ENCODE measurements at places on chromosomes 12 and 14. TPM values are rescaled to one million over a fixed set of nuclear protein-coding genes. Genes with fewer than 3 reads are reported as not detected.

DNA sequence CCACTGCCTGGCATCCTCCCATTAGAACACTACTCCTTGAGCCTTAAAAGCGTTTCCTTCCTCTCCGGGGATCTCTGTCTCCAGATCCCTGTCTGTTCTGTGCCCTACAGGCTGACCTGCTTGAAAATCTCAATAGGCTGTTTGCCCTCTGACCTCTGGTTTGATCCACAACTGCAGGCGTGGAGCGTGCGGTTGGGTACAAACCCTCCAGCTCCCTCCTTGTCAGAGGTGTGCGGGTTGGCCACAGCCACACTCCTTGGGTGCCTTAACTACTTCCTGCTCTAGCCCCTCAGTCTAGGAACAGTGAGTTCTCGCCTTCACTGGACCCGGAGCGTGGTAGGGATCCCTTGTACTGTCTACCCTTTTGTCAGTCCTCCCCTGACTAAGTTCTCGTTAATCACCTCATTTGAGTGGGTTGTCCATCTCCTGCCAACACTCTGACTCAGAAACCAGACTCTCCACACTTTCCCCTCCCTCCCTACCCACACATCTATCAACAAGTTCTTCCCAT lies 33.1 kb downstream of the CMKLR1 start:
- no peak overlapping the region for H3K4me3 ChIP-seq
- peak overlapping the region; percentile 59 for H3K27ac ChIP-seq
- no peaks in the 10 kb centered on the region for H3K36me3 ChIP-seq
- H3K27me3 ChIP-seq: peaks cover 10% of the 10 kb centered on the region

GRCh38 chr14:54219261-54220070 lies 177.3 kb upstream of the CDKN3 start:
- no peak for DNase-seq
- no peak overlapping the region for H3K4me3 ChIP-seq
- peaks cover 6% of the 10 kb centered on the region for H3K4me1 ChIP-seq
- no peaks in the 10 kb centered on the region for H3K36me3 ChIP-seq
- H3K27me3 ChIP-seq: peaks cover 85% of the 10 kb centered on the region
- no peak overlapping the region for H3K27ac ChIP-seq

DNA sequence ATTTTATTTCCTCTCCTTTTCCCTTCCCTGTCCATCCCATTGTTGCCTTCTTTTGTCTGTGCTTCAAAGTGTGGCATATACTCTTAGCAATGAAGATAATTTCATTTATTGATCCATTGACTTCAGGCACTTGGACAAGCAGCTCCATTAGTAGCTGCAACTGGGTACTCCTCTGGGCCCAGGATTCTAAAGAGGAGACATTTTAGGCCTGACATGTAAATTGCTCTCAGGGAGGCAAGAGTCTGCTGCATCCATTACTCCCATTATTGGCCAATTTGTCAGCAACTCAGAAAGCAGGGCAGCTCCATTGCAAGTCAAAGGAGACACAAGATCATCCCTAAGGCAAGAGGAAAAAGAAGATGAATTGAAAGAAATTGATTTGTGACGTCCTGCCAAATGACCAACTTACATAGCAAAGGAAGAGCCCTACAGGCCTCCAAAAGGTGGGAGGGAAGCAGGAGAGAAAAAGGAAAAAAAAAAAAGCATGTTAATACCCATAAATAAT lies 1094.1 kb upstream of the FLRT2 start:
- H3K27me3 ChIP-seq: no peaks in the 10 kb centered on the region
- H3K27ac ChIP-seq: no peak overlapping the region
- H3K36me3 ChIP-seq: no peaks in the 10 kb centered on the region

DNA sequence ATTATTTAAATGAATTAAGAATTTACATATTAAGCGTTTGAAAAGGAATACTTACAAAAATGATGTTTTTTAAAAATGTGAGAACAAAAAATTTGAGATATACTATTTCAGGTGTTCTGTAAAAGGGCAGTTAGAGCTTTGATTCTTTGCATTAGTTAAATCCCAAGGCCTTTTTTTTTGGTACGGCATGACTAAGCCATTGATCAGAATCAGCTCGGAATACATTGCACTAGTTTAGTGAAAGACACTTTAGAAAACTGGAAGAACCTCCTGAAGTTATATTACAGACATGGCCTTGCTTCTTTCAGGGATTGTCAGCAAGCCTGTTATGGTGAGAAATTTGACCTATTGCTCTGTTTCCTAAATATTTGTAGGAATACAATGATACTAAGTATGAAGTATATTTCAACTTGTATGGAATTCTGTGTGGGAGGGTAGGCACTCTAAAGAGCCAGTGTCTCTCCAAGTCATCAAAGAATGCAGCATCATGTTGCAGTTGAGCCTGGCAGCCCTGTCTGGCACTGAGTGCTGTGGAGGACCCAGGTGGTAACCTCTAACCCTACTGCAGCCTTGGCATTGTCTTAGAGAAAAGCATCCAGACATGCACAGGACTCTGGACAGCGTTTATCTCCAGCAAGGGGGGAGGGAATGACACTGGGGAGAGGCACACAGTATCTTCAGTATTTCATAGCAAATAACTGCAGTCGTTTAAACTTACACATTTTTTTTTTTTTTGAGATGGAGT lies 1.5 kb downstream of the KLC1 start:
- peaks cover 9% of the 10 kb centered on the region for H3K36me3 ChIP-seq
- H3K4me1 ChIP-seq: peaks cover 44% of the 10 kb centered on the region
- peak overlapping the region; percentile 86 for H3K4me3 ChIP-seq
- DNase-seq: no peak
- H3K27me3 ChIP-seq: no peaks in the 10 kb centered on the region
- H3K27ac ChIP-seq: peak overlapping the region; percentile 40

DNA sequence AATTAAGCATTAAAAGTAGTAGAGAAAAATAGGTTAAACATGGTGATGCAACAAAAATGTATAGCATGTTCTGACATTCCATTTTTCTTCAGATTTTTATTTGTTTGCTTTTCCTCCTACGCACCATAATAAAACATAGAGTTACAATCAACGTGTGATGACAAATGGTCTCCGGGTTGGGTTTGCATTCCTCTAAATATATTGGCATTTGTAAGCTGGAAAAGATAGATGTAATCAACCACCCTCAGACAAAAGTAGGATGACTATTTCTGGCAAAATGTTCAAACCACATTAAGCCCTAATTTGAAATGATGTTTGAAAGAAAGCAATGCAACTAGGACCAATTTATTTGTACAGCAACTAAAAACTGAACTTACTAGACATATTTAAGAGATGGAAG lies 58.4 kb downstream of the SLC25A21 start:
- no peak for DNase-seq
- H3K4me3 ChIP-seq: no peak overlapping the region
- no peaks in the 10 kb centered on the region for H3K4me1 ChIP-seq
- no peaks in the 10 kb centered on the region for H3K27me3 ChIP-seq
- no peak overlapping the region for H3K27ac ChIP-seq
- H3K36me3 ChIP-seq: no peaks in the 10 kb centered on the region

GRCh38 chr12:95738024-95738611 lies 52.4 kb downstream of the NTN4 start:
- H3K36me3 ChIP-seq: no peaks in the 10 kb centered on the region
- H3K4me3 ChIP-seq: no peak overlapping the region
- no peak overlapping the region for H3K27ac ChIP-seq
- H3K27me3 ChIP-seq: peaks cover 7% of the 10 kb centered on the region
- no peak for DNase-seq

GRCh38 chr12:108886873-108887629 lies 7.2 kb downstream of the DAO start:
- H3K4me1 ChIP-seq: peaks cover 5% of the 10 kb centered on the region
- peaks cover 6% of the 10 kb centered on the region for H3K27me3 ChIP-seq
- no peak overlapping the region for H3K27ac ChIP-seq
- no peak overlapping the region for H3K4me3 ChIP-seq
- no peaks in the 10 kb centered on the region for H3K36me3 ChIP-seq

DNA sequence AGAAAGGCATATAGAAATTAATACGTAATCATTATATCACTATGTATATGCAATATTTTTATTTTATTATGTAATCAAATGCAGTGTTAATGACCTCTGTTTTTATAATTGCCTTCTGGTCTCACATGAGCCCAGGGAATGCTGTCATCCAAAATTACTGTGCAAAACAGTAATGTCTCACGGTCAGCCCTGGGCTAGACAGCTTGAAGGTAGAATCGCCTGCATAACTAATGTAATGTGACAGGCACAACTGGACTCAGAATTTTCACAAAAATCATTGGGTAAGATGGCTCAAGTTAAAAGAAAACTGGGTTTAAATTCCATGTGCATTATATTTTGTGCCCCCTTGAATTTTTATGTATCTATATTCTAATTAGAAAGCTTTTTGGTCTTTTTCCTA lies 293.3 kb downstream of the PPFIA2 start:
- no peak for DNase-seq
- H3K36me3 ChIP-seq: no peaks in the 10 kb centered on the region
- H3K4me1 ChIP-seq: no peaks in the 10 kb centered on the region
- H3K27me3 ChIP-seq: no peaks in the 10 kb centered on the region
- no peak overlapping the region for H3K27ac ChIP-seq

Gene PYM1
- total RNA-seq: 46.7 TPM

Gene DPF3
- total RNA-seq: 10.2 TPM

Data from activated CD8-positive, alpha-beta memory T cell treated with anti-CD3 and anti-CD28 coated beads, Interleukin-2, amount 10 ng/mL, durations not matched to agents 7 days and 5 days (primary cell).